ENCODE measurements at places on chromosomes 1 and 21. TPM values are rescaled to one million over a fixed set of nuclear protein-coding genes. Genes with fewer than 3 reads are reported as not detected.

The KCNQ4 gene
- total RNA-seq = 0.96 TPM

- DNase-seq = no peak
Observed at GRCh38 chr1:158019171-158019868, 25.9 kb downstream of the KIRREL1 start.

DNA sequence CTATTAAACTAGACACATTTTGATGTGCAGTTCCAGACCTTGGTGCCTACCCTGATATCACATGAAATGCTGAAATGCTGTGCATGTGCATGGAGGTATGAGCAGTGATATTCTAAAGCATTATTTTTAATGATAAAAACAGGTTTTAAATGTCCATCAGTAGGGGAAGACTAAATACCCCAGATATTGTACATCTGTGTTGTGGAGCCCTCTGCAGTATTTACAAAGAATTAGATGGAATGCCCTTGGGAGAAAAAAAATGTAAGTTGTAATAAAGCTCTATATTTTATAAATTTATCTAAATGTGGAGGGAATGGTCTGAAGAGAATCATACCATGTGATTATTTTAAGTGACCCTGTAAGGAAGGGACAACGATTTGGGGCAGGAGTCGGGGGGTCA is 39.1 kb upstream of the IGSF5 start:
- no peak for DNase-seq

DNA sequence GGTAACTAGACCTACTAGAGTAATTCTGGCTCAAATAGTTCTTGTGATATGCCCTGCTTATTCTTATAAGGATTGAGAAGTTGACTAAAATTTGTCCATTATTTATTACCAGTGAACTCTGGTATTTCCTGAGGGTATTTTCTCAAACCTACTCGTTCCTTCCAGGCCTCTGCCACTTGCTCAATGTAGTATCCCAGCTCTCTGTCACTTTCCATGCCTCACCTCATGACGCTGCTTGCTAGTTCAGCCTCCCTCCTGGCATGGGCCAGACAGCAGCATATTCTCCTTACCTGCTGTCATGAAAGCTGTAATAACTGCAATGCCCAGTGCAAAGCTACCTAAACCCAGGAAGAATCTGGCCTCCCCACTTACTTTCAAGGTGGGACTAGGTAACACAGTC is 602.9 kb upstream of the ADAMTS5 start:
- no peak for DNase-seq

DNA sequence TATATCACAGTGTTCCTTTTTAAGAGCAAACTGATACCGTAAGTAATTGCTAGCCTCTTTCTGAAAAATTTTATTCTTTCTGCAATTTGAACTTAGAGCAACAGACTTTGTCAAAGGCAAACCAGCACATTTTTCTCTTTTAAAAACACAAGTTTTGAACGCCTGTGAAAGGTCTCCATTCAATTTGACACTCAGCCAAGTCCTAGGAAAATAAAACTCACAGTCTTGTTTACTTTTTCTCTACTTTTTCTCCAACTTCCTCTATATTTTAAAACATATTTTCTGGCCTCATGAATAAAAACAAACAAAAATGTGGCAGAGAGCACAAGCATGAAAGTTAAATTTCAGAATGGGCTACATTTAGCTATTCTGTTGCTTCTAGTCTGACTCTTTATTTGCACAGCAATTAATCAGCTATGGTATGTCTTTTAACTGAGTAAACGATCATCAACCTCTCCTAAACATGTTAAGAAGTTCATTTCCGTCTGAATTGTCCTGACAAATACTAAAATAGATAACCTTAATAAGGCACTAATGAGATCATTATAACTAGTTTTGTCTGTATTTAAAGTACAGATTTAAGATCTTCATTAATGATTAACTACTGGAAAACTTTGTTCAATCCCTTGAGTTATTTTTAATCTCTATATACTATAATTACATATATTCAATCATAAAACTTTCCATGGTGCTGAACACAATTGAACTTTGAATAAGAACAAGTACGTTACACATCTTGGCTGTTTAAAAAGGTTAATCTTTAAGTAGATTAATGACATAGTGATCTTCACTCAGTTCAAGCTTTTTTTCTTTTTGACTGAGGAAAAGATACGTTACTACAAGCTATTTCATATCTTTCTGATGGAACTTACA is 550.6 kb downstream of the PTBP2 start:
- DNase-seq = no peak

- DNase-seq = peak; percentile 82
Observed at GRCh38 chr1:218345673-218346390, 696 bp downstream of the TGFB2 start.

GRCh38 chr1:235910357-235911299 is 43.9 kb upstream of the LYST start:
- DNase-seq = no peak

DNA sequence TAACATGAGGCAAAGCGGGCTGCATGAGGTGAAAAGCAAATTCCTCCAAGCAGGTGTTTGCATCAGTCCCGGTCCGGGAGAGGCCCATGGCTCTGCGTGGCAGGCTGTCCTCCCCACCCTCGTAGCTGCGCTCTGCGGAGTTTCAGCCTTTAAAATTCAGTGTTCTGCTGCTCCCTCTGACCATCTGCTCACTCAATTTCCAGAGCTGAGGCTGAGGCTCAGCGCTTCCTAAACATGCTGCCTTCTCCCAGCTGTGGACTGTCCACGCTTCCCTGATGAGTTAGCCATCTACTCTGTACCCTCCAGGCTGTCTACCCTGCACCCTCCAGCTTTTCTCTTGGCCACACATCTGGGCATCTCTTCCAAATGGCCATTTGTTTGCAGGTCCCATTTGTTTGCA is 87.7 kb downstream of the KCNJ6 start:
- DNase-seq = no peak
